ENCODE measurements at places on chromosomes 13 and 19. TPM values are rescaled to one million over a fixed set of nuclear protein-coding genes. Genes with fewer than 3 reads are reported as not detected.

The GADD45GIP1 gene
- total RNA-seq, result 27.4 TPM

The KIR3DL1 gene
- not detected for total RNA-seq

The RAB3A gene
- 6.0 TPM for total RNA-seq

The PABPC3 gene
- total RNA-seq, result 1.5 TPM

The F2RL3 gene
- total RNA-seq, result not detected

The C13orf42 gene
- total RNA-seq, result not detected

The WDR62 gene
- total RNA-seq, result 23.7 TPM

The RFX1 gene
- 14.0 TPM for total RNA-seq

The GNG7 gene
- 1.1 TPM for total RNA-seq

The ZNF302 gene
- total RNA-seq, result 13.1 TPM

The ZSWIM9 gene
- total RNA-seq, result 6.7 TPM

The COMP gene
- total RNA-seq, result not detected

The ZNF208 gene
- total RNA-seq, result 0.96 TPM

The IZUMO2 gene
- not detected for total RNA-seq

The ZNF560 gene
- 0.12 TPM for total RNA-seq

The ZNF160 gene
- 25.2 TPM for total RNA-seq

The FUT1 gene
- total RNA-seq, result 0.12 TPM

The TEX26 gene
- total RNA-seq, result not detected

The MATK gene
- total RNA-seq, result 13.7 TPM

The SULT2A1 gene
- not detected for total RNA-seq

The SLC7A10 gene
- total RNA-seq, result not detected

The ZBTB32 gene
- 174 TPM for total RNA-seq

The CEACAM8 gene
- total RNA-seq, result not detected

The FCAR gene
- not detected for total RNA-seq

The NKG7 gene
- 17.5 TPM for total RNA-seq

The NOP53 gene
- 274 TPM for total RNA-seq

The FFAR2 gene
- total RNA-seq, result not detected

The NALCN gene
- not detected for total RNA-seq

The SLC46A3 gene
- total RNA-seq, result 3.2 TPM

The UGGT2 gene
- not detected for total RNA-seq

The HCN2 gene
- 0.49 TPM for total RNA-seq

The SLC8A2 gene
- not detected for total RNA-seq

The ZNF570 gene
- 3.7 TPM for total RNA-seq

The RASL11A gene
- total RNA-seq, result 1.6 TPM

The HIPK4 gene
- total RNA-seq, result not detected

The CTXN1 gene
- total RNA-seq, result 0.43 TPM
